ENCODE measurements at places on chromosomes 12 and 14.

DNA sequence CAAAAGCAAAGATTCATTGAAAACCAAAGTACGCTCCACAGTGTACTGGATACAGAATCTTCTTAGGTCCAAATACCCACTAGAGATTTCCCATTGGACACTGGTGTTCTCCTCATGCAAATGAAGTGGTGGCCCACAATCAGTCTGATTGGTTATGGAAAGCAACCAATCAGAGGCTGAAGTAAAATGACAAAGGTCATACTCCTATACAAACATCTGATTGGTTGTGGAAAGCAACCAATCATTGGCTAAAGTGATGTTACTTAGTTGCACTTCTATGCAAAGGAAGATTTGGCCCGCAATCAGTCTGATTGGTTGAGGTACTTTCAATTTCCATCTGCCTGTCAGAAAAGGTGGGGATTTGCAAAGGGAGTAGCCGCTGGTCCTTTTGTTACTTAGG lies 1.3 kb upstream of the WASHC3 start:
- no peak overlapping the region for H3K4me3 ChIP-seq
- H3K36me3 ChIP-seq, result no peaks in the 10 kb centered on the region
- H3K27me3 ChIP-seq, result no peaks in the 10 kb centered on the region
- no peak overlapping the region for H3K27ac ChIP-seq

GRCh38 chr12:28242496-28243309 lies 52.4 kb downstream of the CCDC91 start:
- no peak for DNase-seq
- no peaks in the 10 kb centered on the region for H3K4me1 ChIP-seq
- H3K27me3 ChIP-seq, result no peaks in the 10 kb centered on the region
- H3K4me3 ChIP-seq, result no peak overlapping the region
- no peaks in the 10 kb centered on the region for H3K36me3 ChIP-seq

DNA sequence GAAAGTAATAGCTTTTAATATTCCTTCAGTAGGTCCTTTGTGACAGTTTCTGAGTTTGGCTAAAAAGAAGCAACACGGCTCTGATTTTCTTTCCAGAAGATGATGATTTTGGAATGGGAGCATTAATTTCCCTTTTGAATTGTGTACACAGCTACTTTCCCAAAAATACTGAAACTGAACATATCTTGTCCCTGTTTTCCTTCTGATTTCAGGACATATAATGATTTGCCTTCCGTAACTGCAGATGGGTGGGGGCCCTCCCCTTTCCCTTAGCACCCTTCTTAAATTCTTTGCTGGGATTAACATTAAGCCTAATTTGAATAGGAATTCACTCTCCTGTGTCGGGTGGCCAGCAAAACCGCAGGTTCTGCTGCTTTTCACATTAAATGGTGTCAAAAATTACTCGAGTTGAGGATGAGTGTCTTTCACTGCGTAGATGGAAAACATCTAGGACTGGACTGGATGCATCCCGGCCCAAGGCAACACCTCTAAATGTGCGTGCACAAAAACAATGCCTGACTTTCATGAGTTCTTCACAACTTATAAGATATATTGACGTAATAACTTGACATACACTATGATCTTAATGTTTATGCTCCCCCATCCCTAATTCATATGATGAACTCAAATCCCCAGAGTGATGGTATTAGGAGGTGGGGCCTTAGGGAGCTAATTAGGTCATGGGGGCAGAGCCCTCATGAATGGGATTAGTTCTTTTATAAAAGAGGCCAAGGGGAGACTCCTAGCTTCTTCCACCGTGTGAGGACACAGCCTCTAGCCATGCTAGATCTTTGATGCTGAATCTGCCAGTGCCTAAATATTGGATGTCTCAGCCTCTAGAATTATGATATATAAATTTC lies 158.1 kb downstream of the AEBP2 start:
- H3K27ac ChIP-seq, result no peak overlapping the region
- H3K27me3 ChIP-seq, result no peaks in the 10 kb centered on the region
- no peaks in the 10 kb centered on the region for H3K36me3 ChIP-seq
- peaks cover 4% of the 10 kb centered on the region for H3K4me1 ChIP-seq

DNA sequence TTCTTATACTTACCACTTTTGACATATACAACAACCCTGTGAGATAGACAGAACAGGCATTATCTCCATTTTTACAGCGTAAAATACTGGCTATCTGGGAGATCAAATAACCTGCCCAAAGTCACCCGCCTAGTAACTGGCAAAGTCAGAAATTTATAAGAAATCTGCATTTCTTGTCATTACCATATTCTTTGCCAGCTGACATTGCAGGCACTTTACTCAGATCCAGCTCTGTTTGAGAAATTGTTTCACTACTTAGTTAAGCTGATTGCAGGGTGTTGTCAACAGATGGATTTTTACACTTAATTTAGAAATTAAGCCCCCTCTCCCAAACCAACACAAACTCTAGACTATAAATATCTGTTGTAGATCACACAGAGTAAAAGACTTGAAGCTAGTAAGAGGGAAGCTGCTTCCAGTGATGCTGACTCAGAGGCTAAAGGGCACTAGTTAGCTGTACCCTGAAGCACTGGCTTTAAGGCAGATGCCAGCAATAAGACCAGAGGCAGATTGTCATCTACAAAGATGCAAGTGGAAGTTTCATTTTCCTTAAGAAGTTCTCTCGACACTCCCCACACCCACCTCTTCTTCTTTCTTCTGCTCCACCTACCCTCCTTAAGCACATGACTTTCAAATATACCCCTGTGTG lies 153.1 kb downstream of the ANO6 start:
- no peaks in the 10 kb centered on the region for H3K4me1 ChIP-seq
- no peak overlapping the region for H3K27ac ChIP-seq
- no peaks in the 10 kb centered on the region for H3K27me3 ChIP-seq
- no peak overlapping the region for H3K4me3 ChIP-seq
- no peak for DNase-seq

GRCh38 chr14:96100161-96101064 lies 61.3 kb downstream of the C14orf132 start:
- H3K4me3 ChIP-seq, result no peak overlapping the region
- no peaks in the 10 kb centered on the region for H3K36me3 ChIP-seq
- 0 out of 2 replicates have a peak, but pooled peaks cover 1% of the 10 kb centered on the region for H3K4me1 ChIP-seq
- peak; percentile 81 for DNase-seq
- H3K27me3 ChIP-seq, result no peaks in the 10 kb centered on the region

- no peak overlapping the region for H3K27ac ChIP-seq
- DNase-seq, result peak; percentile 29
- H3K4me3 ChIP-seq, result no peak overlapping the region
- H3K27me3 ChIP-seq, result no peaks in the 10 kb centered on the region
Measured at GRCh38 chr14:79378020-79378419, 833.3 kb downstream of the DIO2 start.

DNA sequence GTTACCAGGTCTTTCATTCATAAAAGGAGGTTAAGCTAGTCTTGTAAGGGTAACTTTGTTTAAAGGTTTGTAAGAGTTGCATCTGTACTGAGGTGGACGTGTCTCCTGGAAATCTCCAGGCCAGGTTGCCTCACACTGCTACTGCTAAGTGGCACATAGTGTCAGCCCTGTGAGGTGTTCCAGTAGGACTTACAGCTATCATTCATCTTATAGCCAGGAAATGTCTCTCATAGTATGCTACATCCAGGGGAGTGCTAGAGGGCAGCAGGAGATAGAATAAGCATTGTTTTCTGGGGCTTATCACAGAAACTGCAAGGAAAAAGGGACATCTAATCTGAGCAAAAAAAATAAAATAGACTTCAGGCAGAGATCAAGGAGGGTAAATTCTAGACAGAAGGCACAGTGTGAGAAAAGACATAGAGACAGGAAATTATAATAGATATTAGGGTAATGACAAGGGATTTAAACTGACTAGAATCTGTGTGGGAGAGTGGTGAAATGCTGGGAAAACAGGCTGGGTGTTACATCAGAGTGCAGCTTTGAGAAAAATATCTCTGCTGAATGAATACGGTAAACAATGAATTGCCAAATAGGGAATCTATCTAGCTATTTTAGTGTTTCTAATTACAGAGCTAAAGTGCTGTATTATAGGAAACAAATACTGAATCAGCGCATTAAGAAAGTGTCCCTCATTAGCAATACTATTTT lies 205.1 kb upstream of the ABCD2 start:
- no peaks in the 10 kb centered on the region for H3K36me3 ChIP-seq
- H3K4me3 ChIP-seq, result no peak overlapping the region
- H3K4me1 ChIP-seq, result no peaks in the 10 kb centered on the region
- H3K27me3 ChIP-seq, result no peaks in the 10 kb centered on the region
- no peak overlapping the region for H3K27ac ChIP-seq
- DNase-seq, result no peak

DNA sequence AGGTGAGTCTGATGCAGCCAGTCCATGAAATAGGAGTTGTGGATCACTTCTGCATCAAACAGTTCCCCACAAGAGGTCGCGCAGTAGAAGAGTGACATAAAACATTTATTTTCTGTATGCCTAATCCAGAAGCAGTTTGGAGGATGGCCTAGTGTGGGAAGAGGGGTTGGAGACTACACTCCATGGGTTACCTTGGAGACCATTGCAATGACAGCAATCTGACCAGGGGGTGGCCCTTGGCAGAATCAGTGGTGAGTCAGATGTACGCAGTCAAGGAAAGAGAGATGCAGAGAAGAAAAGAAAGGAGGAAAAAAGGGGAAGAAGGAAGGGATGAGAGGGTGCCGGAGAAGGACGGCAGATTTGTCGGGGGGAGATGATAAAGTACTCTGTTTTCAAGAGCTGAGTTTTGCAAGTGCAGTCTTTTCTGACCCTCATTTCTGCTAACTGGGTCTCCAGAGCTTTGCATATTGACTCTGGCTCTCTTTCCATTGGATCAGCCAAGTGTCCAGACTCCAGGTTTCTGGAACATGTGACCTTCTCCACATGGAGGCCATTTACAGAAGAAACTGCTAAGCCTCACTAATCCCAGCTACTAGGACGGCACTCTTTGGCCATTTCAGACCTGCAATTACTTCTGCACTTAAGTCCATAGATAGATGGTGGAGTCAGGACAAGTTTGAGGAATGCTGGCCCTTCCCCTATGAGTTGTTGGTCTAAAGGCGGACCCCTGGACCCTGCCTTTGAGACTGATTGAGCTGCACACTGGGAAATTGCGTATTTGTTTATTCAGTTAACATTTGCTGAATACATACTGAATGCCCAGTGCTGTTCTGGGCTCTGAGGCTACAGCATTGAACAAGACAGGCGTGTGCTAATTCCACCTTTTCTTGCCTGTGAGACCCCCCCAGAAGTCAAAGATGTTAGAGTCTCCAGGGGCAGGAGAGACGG lies 424.2 kb downstream of the BCL11B start:
- H3K4me1 ChIP-seq, result no peaks in the 10 kb centered on the region
- DNase-seq, result no peak
- no peaks in the 10 kb centered on the region for H3K27me3 ChIP-seq

- no peak for DNase-seq
- H3K4me3 ChIP-seq, result no peak overlapping the region
- no peaks in the 10 kb centered on the region for H3K36me3 ChIP-seq
- no peak overlapping the region for H3K27ac ChIP-seq
Measured at GRCh38 chr12:77070800-77071449, 5.6 kb upstream of the E2F7 start.

DNA sequence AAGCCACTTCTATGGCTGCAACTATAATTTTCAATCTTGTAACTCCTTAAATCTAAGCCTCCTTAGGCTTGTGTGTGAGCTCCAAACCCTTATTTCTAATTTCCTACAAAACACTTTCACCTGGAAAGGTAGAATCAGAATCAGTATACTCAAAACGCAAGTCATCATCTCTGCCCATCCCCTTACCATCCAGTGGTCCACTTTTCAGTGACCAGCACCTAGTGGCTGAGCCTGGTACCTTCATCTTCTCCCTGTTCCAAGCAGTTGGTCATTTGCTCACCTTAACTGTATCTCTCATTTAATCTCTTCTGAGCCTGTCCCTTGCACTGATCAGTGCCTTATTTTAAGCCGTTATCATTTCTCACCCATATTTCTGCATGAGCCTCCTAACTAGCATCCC lies 107.9 kb downstream of the PPM1H start:
- no peak for DNase-seq
- no peaks in the 10 kb centered on the region for H3K27me3 ChIP-seq
- no peaks in the 10 kb centered on the region for H3K36me3 ChIP-seq
- no peak overlapping the region for H3K27ac ChIP-seq
- H3K4me3 ChIP-seq, result no peak overlapping the region
- H3K4me1 ChIP-seq, result no peaks in the 10 kb centered on the region

- no peak overlapping the region for H3K4me3 ChIP-seq
- no peaks in the 10 kb centered on the region for H3K27me3 ChIP-seq
- H3K36me3 ChIP-seq, result no peaks in the 10 kb centered on the region
- no peak overlapping the region for H3K27ac ChIP-seq
Measured at GRCh38 chr12:104154286-104154685, 16.3 kb upstream of the NFYB start.

DNA sequence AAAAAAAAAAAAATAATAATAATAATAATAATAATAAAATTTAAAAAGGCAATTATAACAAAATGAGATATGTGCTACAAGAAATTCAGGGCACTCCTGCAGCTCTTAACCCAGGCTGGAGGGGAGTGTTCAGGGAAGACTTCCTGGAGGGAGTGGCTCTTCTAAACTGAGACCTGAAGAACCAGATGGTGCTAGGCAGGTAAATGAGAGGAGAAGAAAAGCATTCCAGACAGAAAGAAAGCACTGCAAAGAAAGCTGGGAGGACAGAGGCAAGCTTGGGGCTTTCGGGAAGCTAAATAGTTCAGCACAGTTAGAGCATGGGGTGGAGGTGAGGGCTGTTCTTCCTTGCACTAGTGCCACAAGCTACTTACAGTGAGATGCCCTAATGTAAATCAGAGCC lies 9.9 kb upstream of the SRSF9 start:
- no peak overlapping the region for H3K4me3 ChIP-seq
- H3K27me3 ChIP-seq, result no peaks in the 10 kb centered on the region
- H3K36me3 ChIP-seq, result no peaks in the 10 kb centered on the region
- DNase-seq, result no peak
- no peak overlapping the region for H3K27ac ChIP-seq

DNA sequence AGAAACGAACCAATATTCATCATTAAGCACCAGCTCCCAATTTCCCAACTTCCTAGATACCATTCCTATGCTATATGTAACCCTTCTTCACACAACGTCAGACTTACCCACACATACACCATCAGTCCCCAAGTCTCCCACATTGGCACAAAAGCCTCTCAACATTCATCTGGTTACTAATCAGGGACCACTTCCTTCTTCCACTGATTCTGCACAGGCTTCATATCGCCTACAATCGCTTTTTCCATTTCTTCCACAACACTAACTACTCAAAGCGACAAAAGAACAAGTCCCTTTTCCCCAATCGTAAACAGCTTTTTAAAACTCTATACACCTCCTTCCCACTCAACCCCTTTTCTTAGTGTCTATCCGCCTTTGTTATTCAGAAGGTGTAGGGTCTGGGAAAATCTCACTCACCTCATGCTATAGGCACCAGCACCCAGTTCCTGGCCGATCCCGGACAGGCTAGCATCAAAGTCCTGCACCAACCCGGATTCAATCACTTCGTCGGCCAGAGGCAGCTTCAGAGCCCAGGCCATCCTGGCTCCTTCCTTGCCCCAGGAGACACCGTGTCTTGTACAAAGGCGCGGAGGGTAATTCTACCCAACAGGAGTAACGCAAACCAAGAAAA lies 936 bp downstream of the TFCP2 start:
- H3K27me3 ChIP-seq, result no peaks in the 10 kb centered on the region
- H3K4me3 ChIP-seq, result peak overlapping the region; percentile 86
- H3K4me1 ChIP-seq, result no peaks in the 10 kb centered on the region
- no peak for DNase-seq

Measured in iPS DF 6.9 (cell line).